CD14-positive monocyte (primary cell): ENCODE measurements at places on chromosomes 4 and X.
A peak's percentile ranks its signal among the peaks of the same experiment; 100 is the strongest.

- no peak overlapping the region for H3K27ac ChIP-seq
- H3K27me3 ChIP-seq = no peaks in the 10 kb centered on the region
- DNase-seq = no peak
- no peaks in the 10 kb centered on the region for H3K4me1 ChIP-seq
- H3K36me3 ChIP-seq = no peaks in the 10 kb centered on the region
Observed at GRCh38 chr4:119537586-119537985, 91.0 kb downstream of the PDE5A start.

- H3K4me3 ChIP-seq = no peak overlapping the region
- no peaks in the 10 kb centered on the region for H3K36me3 ChIP-seq
- no peaks in the 10 kb centered on the region for H3K27me3 ChIP-seq
- no peak overlapping the region for H3K27ac ChIP-seq
- no peaks in the 10 kb centered on the region for H3K4me1 ChIP-seq
Observed at GRCh38 chr4:61994036-61994435, 793.9 kb downstream of the ADGRL3 start.

DNA sequence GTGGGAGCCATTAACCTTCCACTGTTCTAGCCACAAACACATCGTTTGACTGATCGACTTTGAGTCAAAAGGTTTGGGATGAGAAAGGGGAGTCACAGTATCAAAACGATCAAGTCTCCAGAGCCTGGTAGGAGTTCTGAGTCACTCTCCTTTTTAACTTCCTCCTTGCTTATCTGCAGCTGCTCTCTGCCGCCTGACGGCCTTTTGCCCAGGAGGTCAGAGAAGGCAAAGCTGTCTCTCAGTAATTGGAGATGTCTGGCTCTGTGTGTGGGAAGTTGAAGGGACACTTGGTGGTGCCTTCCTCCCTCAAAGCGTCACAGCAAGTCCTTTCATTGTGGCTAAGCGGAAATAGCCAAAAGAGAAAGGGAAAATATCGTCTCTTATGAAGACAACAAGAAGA is 63.1 kb downstream of the ANOS1 start:
- DNase-seq = no peak

DNA sequence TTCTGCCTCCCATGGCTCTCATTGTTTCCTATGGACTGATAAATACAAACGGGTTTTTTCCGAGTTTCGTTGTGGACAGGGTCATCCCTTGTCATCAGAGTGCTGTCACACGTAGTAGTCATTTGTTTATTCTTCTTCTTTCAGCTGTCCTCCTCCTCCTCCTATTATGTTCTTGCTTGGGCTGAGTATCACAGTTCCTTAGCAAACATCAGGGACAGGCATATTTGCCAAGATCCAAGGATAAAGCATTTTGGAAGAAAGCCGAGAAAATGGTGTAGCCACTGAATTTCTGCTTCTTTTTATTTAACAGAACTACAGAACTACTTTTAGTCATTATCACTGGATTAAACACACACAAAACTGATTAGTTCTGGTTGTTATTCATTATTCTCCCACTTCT is 167.9 kb downstream of the MAML3 start:
- no peaks in the 10 kb centered on the region for H3K36me3 ChIP-seq
- no peak overlapping the region for H3K27ac ChIP-seq
- H3K4me1 ChIP-seq = peaks cover 16% of the 10 kb centered on the region
- H3K4me3 ChIP-seq = no peak overlapping the region

DNA sequence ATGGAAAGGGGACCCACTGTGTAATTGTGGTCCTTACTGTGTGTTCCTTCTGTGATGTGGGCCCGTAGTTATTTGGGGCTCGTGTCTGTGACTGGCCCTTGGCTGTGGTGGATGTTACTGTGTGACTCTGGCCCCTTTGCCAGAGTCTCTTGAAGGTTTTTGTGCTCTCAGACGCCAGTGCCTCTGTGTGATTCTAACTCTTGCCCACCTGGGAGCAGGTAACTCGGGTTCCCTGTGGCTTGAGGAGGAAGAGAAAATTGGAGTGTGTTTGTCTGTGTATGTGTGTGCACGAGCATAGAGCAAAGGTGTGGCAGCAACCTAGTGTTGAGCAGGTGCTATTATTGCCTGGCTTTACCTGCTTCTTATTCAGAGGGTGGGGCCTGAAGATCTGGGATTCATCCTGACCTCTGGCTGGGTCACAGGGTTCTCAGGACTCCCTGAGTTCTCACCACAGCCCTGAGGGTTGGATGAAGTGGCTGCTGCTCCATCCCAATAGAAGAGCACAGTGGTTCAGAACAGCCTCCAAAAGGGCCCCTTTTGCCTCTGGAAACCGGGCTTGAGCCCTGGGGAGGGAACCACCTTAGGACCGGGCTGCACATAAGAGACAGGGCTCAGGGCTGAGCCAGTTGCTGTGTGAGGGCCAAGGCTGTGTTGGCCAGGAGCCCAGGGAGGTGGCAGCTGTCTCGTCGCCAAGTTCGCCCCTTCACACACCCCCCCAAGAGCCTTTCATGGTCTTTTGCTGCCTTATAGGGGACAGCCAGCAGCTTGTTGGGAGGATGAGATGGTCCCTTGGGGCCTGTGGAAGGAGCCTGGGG is 1.3 kb downstream of the RBM10 start:
- DNase-seq = no peak
- peaks cover 25% of the 10 kb centered on the region for H3K36me3 ChIP-seq
- peak overlapping the region; percentile 76 for H3K4me3 ChIP-seq
- H3K27ac ChIP-seq = no peak overlapping the region
- H3K4me1 ChIP-seq = peaks cover 23% of the 10 kb centered on the region
- H3K27me3 ChIP-seq = no peaks in the 10 kb centered on the region

DNA sequence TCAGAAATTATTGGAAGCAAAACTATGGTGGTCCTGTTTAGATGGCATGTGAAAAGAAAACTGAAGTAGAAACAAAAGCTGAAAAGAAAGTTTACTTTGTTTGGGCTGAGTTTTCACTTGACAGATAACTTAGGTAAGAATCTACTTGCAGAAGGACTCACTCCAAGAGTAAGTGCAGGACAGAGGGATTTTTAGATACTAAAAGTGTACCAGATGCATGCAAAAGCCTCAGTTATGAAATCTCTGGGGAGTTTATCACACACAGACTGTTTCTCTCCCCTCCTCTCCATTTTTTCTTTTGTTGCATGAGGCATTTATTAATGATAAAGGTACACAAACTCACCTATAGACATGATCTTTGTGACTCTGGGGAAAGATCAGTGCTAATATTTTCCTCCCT is 127.5 kb upstream of the GIMD1 start:
- H3K27ac ChIP-seq = no peak overlapping the region
- no peak overlapping the region for H3K4me3 ChIP-seq

GRCh38 chrX:40177942-40178715 is 80.4 kb upstream of the BCOR start:
- H3K4me1 ChIP-seq = peaks cover 63% of the 10 kb centered on the region
- H3K36me3 ChIP-seq = no peaks in the 10 kb centered on the region
- no peak for DNase-seq
- H3K27ac ChIP-seq = no peak overlapping the region
- no peak overlapping the region for H3K4me3 ChIP-seq
- H3K27me3 ChIP-seq = no peaks in the 10 kb centered on the region

DNA sequence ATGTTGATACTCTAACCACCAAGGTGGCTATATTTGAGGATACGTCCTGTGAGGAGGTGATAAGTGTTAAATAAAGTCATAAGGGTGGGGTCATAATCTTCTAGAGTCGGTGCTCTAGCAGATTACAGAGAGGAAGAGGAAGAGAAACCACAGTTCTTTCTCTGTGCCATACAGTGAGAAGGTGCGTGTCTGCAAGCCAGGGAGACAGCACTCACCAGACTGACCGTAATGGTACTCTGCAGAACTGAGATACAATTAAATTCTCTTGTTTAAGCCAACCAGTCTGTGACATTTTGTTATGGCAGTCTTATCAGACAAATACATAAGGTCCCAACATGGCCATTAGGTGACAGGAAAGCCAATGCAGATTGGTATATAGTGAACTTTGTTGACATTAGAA is 480.9 kb upstream of the IGFBP7 start:
- H3K36me3 ChIP-seq = no peaks in the 10 kb centered on the region
- no peak overlapping the region for H3K27ac ChIP-seq
- no peak overlapping the region for H3K4me3 ChIP-seq
- no peak for DNase-seq

DNA sequence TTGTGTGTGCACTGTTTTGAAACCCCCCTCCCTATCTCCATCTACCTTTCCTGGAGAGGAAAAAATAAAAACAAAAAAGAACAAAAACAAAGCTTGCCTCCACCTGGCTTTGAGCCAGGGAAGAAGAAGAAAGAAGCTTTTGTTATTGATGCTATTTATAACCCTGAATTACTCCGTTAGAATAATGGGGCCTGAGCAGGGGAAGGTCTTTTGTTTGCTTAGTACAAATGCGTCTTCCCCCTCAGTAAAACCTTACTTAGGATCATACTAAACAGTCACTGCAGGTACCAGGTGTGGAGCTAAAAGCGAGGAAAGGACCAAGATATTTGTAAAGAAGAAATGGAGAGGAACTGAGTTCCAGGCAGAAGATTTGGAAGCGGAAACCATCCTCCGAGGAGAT is 352.1 kb downstream of the KCNIP4 start:
- no peaks in the 10 kb centered on the region for H3K36me3 ChIP-seq
- H3K4me3 ChIP-seq = no peak overlapping the region
- H3K27ac ChIP-seq = no peak overlapping the region
- DNase-seq = no peak

DNA sequence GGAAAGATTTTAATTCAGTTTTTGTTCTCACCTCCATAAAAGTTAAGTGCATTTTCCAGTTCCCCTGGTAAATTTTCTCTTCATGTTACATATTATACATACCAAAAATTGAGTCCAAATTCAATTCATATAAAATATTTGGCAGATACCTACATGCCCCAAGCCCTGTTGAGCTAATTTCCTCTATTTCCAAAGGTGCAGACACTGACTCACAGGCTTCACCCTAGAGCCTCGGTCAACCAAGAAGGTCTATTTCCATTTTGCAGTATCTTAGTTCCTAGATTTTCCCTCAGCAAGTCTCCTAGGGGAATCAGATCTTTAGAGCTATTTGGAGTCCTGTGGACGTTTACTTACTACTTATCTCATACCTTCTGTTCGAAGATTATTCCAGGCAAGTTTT is 174.4 kb downstream of the TSPAN5 start:
- DNase-seq = no peak
- no peak overlapping the region for H3K27ac ChIP-seq
- no peaks in the 10 kb centered on the region for H3K4me1 ChIP-seq
- H3K27me3 ChIP-seq = no peaks in the 10 kb centered on the region
- no peaks in the 10 kb centered on the region for H3K36me3 ChIP-seq
